ENCODE measurements at places on chromosomes 2 and 18.

GRCh38 chr2:84782717-84783442, 98.0 kb downstream of the TRABD2A start:
- peak; percentile 44 for DNase-seq

DNA sequence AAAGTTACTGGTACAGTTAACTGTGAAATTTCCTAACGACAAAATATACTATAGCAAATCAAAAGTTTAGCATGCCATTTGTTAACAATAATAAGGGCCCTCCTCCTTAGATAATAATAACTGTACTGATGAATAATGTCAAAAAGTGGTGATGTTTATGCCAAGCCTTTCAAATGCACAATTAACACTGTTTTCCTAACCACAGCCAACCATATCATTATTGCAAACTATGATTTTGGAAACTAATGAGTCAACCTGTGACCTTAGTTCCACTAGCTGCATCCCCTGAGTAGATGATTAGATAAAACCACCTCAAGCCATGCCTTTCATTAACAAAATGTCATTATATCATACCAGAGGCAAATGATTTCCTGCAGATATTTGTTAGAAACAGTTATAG, 25.1 kb upstream of the GPR75 start:
- DNase-seq: no peak

DNA sequence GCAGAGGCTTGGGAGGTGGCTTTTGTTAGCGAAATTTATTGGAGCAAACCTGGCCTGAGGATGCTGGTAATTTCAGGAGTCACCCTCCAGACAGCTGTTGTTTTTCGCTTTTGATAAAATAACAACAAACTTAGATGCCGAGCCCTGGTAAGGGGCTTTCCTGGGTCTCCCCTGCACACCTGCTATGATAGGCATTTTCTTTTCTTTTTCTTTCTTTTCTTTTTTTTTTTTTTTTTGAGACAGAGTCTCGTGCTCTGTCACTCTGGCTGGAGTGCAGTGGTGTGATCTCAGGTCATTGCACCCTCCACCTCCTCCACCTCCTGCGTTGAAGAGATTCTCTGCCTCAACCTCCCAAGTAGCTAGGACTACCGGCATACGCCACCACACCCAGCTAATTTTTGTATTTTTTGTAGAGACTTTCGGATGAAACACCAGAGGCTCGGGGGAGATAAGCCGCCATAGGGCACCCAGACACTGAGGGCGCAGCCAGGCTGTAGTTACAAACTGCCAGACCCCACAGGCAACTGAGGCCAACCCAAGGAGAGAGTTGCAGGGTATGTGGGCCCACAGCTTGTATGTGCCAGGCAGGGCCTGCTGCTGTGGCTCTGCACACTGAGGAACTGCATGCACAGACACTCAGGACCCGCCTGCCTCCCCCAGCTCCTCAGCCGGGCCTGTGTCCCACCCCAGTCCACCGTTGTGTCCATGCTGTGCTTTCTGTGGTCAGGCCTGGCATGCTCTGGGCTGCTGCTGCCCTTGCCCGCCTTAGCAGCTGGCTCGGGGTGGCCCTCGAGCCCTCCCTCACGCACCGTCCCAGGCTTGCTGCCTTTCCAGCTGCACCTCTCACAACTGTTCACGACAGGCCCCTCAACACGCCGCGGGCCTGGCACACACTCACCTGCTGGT, 3.9 kb downstream of the GYPC start:
- DNase-seq: no peak

- no peak for DNase-seq
Measured at GRCh38 chr2:42117923-42118753, 51.0 kb upstream of the EML4 start.

DNA sequence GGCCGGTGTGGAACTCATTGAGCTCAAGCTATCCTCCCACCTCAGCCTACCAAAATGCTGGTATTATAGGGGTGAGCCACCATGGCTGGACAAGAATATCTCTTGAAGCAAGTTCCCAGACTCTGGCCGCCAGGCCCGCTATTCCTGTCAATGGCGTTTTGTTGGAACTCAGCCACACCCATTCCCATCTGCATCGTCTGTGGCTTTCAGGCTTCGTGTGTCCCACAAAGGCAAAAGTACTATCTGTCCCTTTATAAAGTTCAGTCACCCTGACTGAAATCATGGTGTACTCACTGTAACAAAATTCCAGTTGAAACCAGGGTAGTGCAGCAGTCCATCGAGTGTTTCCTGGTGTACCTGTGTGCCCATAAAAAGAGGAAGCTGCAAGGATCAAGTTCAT, 96.7 kb downstream of the SH3BP4 start:
- no peak for DNase-seq

- DNase-seq: peak; percentile 18
Measured at GRCh38 chr2:118223992-118224894, 136.0 kb downstream of the INSIG2 start.

- no peak for DNase-seq
Measured at GRCh38 chr2:3427272-3427671, 47.8 kb downstream of the TRAPPC12 start.

GRCh38 chr2:207479198-207479785, 50.5 kb upstream of the CREB1 start:
- no peak for DNase-seq

DNA sequence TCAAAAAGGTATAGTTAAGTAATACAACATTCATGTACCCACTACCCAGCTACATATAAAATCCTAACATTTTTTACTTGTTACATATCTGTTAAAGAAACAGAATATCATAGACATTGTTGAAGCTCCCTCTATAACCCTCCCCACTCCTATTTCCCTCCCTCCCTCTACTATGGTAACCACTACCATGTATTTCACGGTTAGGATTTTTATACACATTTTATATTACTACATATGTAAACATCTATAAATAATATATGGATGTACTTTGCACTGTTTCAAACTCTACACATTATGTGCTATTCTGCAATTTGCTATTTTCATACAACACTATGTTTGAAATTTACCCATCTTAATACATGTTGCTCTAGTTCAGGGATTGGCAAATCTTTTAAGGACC, 36.3 kb downstream of the THOC1 start:
- DNase-seq: no peak

- DNase-seq: no peak
Measured at GRCh38 chr2:171855401-171855800, 38.6 kb downstream of the SLC25A12 start.

- no peak for DNase-seq
Measured at GRCh38 chr2:56475191-56475590, 291.4 kb downstream of the CCDC85A start.

DNA sequence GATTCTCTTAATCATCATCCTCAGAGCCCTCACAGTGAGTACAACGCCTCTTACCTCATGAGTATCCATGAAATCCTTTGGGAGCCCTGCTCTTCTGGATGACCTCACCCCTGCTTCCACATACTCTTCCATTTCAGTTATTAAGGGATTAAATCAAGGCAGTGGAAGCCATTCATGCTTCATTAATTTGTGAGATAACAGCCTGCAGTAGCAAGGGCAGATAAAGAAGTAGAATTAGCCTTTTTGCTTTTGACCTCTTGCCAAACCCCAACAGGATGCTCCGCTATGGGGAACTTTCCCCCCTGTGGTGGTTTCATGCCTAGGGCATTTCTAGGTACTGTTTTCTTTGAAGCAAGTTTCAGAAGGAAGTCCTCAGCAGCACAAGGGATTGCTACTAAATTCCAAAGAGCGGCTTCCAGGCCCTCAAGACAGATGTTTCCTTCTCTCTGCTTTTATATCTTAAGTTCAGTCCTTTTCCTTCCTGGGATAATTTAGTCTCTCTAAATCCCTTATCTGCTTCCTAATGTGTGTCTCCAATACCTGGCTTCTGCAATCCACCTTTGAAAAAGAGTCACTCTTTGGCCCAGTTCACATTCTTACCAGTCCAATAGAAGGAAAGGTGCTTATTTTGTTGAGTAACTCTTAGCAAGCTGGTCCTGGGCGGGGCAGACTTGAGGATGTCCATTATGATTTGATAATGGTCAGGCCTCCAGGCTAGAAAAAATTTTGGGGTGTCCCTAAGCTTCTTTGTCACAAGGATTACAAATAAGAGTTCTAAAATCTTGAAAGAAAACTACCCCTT, 76.9 kb downstream of the MYO1B start:
- peak; percentile 24 for DNase-seq

DNA sequence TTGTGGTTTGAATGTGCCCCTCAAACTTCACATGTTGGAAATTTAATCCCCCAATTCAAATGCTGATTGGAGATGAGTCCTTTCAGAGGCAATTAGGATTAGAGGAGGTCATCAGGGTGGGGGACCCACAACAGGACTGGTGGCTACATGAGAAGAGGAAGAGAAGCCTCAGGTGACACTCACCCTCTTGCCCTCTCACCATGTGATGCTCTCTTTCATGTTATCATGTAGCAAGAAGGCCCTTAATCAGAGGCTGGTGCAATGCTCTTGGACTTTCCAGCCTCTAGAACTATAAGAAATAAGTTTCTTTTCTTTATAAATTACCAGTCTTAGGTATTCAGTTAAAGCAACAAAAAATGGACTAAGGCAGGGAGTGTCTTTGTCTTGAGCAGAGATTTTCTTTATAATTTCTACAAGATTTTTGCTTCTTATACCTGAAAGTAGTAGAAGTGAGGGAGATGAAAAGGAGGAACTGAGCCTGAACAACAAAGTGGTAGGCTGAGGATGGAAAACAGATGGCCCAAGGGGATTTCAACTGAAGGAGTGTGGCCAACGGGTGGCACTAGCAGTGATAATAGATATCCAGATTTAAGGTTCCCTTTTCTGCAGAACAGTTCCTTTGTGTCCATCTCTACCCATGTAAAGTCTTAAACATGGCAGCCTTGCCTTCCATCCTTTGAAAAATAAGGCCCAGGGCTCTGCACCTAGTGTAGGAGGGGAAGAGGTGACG, 49.2 kb upstream of the TGIF1 start:
- DNase-seq: no peak

- DNase-seq: no peak
Measured at GRCh38 chr18:49612515-49613033, 50.7 kb downstream of the LIPG start.

- no peak for DNase-seq
Measured at GRCh38 chr2:144133936-144134665, 385.8 kb downstream of the ZEB2 start.

GRCh38 chr2:15763822-15764682, 172.4 kb downstream of the DDX1 start:
- no peak for DNase-seq

- no peak for DNase-seq
Measured at GRCh38 chr2:182817558-182817957, 48.9 kb downstream of the FRZB start.

GRCh38 chr2:13666582-13667414, 950.1 kb downstream of the TRIB2 start:
- DNase-seq: no peak

- no peak for DNase-seq
Measured at GRCh38 chr2:109498906-109499305, 114.9 kb downstream of the SEPTIN10 start.

DNA sequence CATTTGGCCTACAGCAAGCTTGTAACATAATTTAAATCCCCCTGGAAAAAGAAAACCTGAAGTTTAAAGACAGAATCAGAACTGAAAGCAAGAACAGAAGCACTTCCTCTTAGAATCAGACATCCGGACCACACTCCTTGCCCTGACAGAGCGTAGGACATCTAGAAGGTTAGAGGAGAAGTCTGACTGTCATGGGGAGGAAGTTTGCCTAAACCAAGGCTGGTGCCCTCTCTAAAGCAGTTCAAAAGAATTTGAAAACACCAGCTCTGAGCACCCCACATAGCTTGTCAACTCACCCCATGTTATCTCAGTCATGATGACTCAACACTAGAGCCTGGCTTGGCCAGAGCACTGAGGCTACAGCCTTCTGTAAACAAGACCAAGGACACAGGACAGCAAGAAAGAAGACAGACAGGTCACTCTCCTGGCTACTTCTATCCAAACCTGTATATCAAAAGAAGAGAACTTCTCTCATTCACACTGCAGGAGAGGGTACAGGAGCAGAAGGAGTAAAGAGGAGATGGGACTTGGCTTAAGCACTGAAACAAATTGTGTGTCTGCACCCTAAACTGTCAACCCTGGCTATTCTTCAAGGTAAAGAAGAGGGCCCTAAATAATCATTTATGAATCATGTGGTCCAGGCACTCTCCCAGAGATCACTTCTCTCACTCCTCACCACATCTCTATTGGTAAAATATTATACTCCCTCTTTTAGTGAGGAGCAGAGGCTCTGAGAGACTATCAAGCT, 198.6 kb downstream of the MEMO1 start:
- DNase-seq: no peak

DNA sequence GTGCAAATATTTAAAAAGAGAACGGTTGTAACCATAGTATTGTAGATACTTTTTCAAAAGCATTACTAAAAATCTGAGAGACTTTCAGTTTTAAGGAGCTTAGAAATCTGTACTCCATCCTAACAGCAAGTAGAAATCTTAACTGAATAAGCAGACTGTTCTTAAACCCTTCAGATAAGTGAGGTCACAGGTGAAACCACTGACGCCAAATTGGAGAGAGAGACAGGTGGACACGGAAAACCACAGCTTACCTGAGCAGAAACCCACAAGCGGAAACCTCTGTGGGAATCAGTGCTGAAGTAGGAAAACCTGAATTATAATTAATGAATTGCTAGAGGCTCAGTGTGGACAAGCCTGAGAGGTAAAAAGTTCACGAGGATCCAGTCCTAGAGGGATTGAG, 959.4 kb upstream of the CELF4 start:
- no peak for DNase-seq

DNA sequence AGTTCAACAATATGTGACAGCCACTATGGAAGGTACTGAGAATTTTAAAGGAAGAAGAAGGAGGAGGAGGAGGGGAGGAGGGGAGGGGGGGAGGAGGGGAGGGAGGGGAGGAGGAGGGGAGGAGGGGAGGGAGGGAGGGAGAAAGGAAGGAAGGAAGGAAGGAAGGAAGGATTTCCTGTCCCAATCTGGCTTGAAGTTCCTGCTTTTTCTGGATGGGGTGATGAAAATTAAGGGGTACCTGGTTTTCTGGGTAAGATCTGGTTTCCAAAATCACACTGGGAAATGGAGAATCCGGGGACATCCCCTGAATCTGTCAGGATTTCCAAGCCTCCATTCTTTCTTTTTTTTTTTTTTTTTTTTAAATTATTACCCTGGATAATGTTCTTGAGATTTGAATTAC, 271.8 kb downstream of the MTX2 start:
- no peak for DNase-seq

DNA sequence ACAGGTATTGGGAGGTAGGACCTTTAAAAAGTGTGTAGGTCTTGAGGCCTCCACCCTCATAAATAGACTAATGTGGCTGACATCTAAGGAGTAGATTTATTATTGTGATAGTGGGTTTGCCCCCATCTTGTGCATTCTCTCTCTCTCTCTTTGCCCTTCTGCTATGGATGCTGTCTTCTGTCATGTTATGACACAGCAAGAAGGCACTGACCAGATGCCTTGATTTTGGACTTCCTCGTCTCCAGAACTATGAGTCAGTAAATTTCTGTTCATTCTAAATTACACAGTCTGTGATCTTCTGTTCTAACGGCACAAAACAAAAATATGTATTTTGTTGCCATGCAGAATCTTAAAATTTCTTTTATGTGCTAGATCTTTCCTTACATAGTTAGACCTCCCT, 66.9 kb downstream of the ATAD2B start:
- no peak for DNase-seq

GRCh38 chr2:27667446-27667845, 3.8 kb downstream of the SLC4A1AP start:
- no peak for DNase-seq

- DNase-seq: no peak
Measured at GRCh38 chr2:234795272-234795920, 156.4 kb upstream of the SH3BP4 start.
